ENCODE measurements at places on chromosomes 1 and 21.

DNA sequence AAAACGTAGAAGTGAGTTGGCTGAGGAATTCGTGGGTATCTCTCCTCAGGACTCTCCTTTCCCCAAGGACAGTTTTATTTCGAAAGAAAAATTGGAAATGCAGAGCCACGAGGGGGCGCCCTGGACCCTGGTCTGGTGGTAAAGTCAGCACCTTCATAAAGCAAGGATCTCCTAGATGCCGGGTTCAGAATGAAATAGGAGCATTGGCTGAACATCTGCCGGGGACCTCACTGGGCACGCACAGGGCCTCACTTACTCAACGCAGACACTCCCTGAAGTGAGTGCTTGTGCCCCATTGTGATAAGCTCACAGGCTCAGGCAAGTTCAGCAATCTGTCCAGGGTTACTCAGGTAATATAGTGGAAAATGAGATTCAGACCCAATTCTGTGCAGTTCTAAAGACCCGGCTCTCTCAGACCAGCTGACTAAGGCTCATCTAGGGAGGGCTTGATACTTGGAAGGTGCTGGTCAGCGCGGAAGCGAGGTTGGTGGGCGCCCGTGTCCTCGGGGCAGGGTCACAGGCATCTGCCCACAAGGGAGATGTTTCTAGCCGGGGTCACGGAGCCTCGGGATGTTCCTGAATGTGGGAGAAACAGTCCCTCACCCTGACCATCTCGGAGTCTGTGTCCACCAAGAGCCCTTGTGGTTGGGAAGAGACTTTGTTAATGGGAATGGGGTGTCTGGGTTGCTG, 55.7 kb upstream of the ETV3 start:
- no peak for DNase-seq

DNA sequence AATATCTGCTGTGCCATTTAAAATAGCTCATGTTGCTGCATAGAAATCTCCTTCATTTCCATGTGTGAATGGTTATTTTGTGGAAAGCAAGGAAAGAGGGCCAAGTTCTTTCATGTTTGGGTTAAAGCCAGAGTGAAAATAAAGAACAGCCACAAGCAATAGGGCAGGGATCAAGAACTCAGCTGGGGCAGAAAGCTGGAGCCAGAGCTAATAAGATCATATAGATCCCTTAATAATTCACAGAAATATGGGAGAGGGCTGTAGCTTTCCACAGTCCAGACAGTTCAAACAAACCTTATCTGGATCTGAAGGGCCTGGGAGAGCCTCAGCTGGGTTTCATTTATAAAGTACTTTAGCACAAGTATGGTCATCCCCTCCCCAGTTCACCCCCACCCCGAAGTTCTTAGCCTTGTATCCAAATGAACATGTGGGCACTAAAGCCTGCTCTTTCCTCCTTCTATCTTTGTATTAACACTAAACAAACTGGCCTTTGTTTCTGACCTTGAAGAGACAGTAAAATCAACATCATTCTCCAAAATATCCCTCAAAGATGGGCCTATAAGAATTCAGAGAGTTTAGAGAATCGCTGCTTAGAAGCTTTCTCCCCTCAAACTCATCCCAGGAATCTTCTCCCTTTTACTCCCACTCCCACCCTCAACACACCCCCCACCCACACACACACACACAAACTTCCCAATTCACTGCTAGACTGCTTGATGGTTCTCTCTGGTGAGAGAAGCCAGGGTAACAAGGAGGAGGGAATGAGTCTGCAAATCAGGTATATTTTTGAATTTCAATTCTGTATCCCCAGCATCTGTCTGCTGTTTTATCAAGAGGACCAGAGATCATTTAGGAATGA, 41.7 kb downstream of the UTP25 start:
- no peak for DNase-seq

GRCh38 chr1:114581335-114582287, at the start of gene BCAS2:
Gene BCAS2 (minus strand): TSS chr1:114581615. CDS start chr1:114581591, 24 bp downstream.
- no peak for DNase-seq

GRCh38 chr1:117244971-117245370, 34.2 kb upstream of the VTCN1 start:
- DNase-seq = no peak

GRCh38 chr21:19724081-19724480, 1274.1 kb upstream of the NCAM2 start:
- DNase-seq = no peak

GRCh38 chr1:5968161-5968736, 24.0 kb downstream of the NPHP4 start:
- no peak for DNase-seq

GRCh38 chr1:153260585-153261280, 1.2 kb downstream of the LORICRIN start:
- DNase-seq = no peak

- no peak for DNase-seq
Observed at GRCh38 chr1:90187323-90187585, 192.3 kb downstream of the ZNF326 start.

GRCh38 chr1:32719681-32720275, 17.2 kb upstream of the SYNC start:
- DNase-seq = no peak

DNA sequence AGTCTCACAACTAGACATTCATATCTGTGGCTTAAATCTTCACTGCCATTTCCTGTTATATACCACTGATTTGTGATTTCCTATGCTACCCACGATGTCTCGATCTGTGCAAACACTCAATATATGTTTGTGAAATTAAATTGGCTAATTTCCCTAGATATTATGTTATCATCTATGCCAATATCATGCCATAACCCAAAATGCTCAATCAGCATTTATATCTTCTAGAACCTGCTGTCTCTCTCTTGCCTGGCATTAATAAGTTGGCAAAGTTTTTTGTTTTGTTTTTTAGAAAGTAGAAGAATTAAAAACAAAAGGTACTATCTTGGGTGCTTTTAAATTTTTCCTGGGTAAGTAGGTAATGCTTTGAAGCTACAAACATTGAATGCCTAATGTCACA, 358.5 kb upstream of the DAB1 start:
- no peak for DNase-seq

DNA sequence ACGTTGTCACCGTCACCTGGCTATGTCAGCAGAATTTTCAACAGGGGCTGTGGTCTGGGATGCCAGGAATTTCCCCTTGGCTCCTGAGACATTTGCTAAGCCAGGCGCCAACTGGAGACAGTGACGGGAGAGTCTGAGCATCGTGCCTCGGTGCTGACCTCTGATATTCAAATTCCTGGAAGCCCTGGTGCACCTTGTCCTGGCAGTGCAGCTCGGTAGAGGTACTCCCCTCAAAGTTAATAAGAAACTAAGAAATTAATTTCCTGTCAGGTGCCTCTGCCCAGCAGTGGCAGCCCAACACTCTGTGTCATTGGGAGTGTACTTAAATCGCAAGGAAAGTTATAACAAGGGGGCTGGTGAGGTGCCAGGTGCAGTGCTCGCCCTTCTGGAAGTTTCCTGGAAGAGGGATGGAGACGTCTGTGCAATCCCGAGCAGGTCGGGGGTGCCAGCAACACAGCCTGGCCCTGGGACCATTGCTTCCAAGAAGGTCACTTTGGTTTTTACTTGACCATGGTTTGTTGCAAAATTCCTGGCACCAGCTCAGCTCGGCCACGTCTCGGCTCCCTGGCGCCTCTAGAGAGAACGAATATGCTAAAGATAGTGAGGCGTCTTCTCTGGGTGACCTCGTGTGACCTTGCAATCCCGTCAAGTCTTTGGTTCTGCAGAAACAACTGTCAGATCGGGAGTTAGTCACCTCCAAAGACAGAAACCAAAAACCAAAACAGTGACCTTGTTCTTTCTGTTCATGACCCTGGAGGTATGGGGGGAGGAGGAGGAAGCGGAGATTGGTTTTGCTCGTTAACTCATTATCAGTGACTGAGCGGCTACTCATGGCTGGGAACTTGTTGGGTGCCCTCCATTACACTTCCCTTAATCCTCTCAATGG, 149.5 kb upstream of the VAMP3 start:
- DNase-seq = no peak

DNA sequence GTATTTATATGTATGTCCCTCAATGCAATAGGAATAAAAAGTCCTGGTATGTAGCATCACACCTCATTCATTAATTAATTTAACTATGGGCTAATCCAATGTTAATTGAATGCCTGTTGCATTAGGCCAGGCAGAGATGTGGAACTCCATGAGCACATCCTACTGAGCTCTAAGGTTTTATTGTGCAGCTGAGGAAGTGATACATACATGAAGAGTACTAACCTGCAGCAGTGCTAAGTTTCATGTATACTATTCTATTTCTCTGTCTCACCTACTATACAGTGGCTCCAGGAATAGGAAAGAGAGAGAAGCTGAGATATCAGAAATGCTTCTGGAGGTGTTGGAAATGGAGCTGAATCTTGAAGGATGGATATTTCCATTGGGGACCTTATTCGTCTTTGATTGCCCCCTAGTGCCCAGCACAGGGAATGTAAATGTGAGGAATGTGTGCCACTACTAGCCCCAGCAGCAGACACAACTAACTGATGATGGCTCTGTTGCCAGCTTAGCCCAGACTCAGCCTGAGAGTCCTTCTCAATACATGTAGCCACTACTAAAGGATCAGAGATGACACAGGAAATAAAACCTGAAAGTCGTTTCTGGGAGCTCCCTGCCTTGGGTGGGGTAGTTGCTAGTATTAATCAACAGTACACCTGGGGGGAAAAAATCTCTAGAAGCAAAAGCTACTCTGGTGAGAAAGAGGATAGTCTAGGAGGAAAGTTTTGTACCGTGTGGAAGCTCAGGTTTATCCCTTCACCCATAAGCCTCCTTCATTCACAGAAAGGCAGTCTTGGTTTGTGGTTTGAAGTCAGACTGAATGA, 173.3 kb upstream of the FOXD3 start:
- no peak for DNase-seq

GRCh38 chr1:119791377-119791776, 19.9 kb downstream of the REG4 start:
- no peak for DNase-seq

GRCh38 chr1:148372731-148373130, 110.4 kb downstream of the PPIAL4G start:
- DNase-seq = no peak

DNA sequence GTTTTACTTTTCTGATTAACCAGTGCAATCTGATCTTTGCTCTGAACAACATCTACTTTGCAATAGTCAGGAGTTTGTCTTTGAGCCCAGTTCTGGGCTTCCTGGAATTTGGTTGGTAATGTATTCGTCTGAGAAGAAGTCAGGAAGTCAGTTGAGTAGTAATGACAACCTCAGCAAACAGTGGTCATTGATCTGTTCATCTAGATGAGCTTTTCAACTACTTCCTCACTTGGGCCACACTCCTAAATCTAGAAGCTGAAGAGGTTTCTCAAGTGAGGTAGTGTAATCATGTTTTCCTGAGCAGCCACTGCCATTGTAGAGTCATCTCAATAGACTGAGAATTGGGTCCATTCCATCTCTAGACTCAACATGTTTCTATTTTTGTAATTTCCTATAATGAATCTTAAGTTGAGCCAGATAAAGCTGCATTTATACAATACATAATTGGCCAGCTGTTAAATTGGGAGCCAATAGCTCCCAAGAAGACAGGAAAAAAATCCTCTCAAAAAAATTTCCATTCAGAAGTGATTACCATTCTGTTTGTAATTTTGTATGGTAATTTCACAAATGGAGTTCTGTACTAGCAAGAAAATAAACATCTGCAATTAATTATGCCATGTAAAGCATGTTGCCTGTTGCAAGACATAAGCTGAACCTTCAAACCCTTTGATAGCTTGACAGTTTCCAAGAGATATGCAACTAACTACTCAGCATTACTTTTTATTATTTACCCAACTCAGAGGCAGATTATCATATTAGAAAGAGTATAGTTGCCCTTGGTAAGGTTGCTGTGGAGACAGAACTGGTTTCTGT, 49.6 kb downstream of the WDR64 start:
- no peak for DNase-seq

- DNase-seq = no peak
Observed at GRCh38 chr1:31804098-31804497, 11.7 kb downstream of the SPOCD1 start.

DNA sequence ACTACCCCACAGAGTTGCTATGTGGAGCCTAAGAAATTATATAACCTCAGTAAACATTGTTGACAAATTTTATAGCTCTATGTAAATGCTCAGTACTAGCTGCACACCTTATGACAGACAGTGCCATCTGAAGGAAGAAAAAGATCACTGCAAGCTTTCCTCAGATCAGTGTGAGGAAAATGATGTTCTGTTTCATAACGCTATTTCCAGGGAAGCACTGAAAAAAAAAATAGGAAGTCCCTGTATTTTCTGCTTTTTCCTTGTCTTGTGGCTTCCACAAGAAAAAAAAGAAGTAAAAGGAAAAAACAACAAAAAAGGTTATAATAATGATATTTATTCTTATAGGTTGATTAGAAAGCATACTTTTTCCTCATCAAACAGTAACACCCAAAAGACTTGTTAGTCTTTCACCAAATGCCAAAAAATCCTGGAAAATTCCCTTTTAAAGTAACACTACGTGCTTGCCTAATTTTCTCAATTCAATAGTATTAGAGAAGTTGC, 23.2 kb downstream of the LYST start:
- DNase-seq = no peak

DNA sequence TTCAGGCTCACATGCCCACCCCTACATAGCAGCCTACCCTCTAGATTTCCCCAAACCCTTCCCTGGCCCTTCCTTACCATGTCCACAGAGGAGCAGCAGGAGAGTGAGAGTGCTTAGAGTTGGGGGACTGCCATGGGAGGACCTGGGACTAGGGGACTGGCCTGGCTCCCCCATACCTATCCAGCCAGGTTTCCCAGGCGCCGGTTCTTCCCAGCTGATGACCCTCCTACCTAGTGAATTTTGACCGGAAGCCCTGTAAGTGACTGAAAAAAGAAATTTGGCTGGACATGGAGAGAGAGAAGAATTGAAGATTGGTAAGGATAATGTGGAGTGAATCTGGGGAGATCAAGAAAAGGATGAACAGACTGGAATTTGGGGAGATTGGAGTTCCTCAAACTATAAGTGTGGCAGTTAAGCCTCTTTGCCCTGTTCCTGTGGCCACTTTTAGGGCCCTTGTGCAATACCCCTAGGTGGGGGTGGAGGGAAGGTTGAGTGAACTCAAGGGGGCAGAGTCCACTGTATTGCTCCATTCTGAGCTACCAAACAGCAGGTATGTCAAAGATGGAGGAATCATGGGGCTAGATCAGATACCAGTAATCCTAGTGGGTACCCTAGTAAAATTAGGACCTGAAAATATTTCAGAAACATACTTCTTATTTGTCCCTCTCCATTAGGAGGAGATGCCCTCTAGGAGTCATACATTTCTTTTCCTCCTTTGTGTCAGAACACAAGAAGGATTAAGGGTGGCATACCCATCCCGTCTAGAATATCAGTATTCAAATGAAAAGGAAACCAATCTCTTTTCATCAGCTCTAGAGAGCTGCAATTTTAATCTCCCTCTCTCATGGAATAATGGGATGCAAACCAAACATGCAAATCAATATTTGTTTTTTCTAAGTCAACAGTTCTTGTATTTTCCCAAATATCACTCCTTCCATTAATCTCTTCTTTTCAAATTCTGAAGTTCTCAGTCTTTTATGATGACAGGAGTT, 1.2 kb downstream of the HJV start:
- no peak for DNase-seq

DNA sequence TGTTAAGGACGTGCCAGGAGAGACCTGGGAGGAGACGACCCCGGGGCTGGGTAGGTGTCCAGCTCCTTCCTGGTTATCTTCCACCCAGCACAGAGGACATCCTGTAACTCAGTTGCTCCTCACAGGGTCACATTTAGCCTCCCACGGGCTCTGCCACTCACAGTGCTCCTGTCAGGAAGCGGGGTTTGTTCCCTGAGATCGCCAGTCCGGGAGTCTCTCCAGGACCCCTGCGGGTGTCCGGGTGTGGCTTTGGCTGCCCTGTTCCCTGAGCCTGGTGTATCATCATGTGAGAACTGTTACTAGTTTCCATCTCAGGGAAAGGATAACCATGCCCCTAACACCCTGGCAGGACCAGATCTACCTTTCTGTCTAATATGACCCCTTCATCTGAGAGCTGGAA, 158.2 kb upstream of the RUNX1 start:
- DNase-seq = no peak

Data from cortex of kidney (tissue), 1 donor.